RKO (cell line): ENCODE measurements at places on chromosomes 2 and 18.

- no peak for DNase-seq
These were observed at the start of gene PROC for GRCh38 chr2:127418300-127419111. TSS of gene PROC (plus strand) at chr2:127418427. CDS start at chr2:127419943, 1,516 bp downstream.

GRCh38 chr2:142299021-142299420, 168.2 kb upstream of the LRP1B start:
- DNase-seq, result no peak

DNA sequence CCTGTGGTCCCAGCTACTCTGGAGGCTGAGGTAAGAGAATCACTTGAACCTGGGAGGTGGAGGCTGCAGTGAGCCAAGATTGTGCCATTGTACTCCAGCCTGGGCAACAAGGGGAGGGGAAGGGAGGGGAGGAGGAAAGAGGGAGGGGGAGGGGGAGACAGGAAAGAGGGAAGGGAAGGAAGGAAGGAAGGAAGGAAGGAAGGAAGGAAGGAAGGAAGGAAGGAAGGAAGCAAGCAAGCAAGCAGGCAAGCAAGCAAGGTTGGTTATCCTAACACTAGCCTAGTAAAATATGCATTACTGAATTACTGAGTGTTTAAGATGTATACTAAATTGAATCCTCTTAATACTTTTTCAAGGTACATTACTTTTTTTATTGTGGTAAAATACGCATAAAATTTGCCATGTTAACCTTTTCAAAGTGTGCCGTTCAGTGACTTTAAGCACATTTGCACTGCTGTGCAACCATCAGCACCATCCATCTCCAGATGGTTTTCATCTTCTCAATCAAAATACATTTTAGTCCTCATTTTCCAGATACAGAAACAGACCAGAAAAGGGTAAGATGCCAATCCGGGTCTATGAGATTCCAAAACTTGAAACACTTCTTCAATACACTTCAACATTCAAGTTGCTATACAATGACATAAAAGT, 28.9 kb downstream of the NCKAP1 start:
- no peak for DNase-seq

DNA sequence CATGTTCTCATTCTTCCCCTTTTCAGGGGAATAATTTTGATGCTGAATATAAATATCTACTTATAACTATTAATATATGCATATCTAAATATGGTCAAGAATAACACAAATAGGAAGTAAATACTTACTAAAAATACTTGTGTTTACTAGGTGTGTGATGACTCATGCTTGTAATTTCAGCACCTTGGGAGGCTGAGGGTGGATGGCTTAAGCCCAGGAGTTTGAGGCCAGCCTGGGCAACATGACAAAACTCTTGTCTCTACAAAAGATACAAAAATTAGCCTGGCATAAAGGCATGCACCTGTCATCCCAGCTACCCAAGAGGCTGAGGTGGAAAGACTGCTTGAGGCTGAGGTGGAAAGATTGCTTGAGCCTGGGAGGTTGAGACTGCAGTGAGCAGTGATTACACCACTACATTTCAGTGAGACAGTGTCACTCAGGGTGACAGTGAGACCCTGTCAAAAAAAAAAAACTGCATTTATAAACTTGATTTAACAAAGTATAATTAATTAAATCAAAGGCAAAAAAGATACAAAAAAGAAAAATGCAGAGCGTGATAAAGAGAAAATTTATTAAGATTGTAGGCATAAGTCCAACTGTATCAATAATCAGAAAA, 703.1 kb upstream of the VRK2 start:
- DNase-seq, result no peak

GRCh38 chr2:200470230-200470629, 39.6 kb downstream of the KCTD18 start:
- DNase-seq, result no peak

DNA sequence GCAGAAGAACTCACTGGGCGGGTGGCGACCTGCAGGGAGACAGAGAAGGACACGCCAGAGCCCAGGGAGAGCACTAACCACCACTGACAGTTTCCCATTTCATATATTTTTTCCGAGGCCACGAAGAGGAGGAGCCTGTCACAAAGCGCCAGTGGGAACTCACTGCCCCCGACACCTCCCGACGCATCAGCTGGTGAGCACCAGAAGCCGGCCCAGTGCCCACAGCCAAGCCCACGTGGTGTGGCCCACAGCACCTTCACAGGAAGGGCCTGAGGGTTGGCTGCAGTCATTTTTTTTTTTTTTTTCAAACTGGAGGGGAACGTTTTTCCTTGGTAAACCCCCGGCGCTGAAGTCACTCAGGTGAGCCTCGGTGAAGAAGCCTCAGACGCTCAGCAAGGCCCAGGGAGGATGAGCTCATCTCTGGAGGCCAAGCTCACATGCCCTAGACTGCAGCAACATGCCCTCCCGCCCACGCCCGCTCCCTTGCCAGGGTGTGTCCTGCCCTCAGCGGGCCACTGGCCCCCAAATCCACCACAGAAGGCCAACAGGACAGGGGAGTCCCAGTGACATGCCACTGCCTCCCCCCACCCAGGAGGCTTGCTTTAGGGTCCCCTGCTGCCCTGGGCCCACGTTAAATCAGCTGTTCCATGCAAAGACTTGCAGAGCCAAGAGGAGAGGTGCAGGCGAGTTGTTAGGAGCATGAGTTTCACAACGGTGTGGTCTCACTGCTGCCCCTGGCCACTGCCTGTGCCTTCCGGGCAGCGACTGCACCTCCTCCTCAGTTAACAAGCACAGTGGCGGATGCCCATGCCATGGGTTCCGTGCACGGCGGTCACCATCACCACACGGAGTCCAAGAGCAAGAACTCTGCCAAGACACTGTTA, 68.1 kb downstream of the PARD6G start:
- no peak for DNase-seq

DNA sequence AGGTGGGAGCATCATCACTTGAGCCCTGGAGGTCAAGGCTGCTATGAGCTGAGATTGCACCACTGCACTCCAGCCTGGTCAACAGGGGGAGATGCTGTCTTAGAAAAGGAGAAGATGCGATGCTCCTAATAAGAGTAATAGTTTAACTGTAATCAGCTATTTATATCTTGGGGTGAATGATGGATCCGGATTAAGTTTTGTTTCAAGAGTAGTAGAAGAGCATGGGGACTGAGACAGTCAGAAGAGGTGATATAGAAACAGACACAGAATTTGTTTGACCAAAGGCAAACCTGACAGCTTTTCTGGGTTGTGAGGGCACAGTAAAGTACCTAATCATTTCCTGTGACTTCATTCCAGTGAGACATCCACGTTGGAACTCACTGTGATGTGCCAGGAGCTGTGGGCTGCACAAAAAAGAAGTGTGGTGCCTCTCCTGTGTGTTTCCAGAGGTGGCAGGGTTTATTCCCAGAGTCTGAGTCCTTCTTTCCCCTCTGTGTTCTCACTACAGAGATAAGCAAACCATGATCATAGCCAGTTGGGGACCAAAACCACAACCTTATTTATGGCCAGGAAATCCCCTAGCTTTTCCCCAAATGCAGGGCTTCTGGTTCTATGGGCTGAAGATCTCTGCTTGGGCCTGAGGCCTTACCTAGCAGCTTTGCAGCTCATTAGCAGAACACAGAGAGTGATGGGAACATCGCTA, 113.7 kb downstream of the XRCC5 start:
- peak; percentile 95 for DNase-seq

GRCh38 chr2:177272765-177273164, 8.2 kb upstream of the NFE2L2 start:
- no peak for DNase-seq

DNA sequence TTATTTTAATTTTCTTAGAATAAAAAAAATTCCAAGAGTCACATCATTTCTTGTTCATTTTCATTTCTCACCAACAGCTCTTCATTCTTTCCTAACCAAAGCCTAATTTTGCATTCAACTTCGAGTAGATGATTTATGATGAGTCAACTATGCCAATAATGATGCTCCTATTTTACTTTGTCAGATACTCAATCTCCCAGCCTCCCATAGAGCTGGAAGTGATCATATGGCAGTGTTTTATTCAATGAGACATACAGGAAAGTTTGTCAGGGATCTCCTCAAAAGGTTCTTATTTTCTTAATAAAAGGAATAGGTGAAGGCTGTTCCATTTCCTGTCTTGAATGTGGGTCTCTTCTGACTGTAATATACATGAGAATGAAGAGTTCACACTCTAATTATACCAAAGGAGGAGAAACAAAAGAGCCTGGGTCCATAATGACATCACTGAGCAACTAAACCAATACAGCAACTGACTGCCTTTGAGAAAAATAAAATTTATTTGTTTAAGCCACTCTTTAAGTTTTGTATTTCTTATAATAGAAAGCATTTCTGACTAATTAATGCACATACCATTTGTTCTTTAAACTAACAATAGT, 231.2 kb upstream of the CYP26B1 start:
- no peak for DNase-seq

DNA sequence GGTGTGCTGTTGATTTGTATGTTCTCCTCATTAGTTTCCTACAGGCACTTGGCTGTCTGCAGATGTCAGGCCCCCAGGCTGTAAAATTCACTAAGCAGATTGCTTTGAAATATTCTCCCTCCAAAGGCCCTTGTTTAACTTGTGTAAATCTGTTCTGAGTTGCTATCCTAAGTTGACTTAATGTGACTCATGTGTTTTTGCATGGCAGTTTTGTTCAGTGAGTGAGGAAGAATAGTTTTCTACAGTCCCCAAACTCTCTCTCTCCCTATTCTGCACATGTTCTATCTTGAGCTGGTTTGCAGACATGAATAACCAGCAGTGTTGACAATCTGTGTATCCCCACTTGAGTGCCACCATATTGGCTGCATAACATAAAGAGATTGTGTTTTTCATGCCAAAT, 1005.4 kb upstream of the DDX18 start:
- no peak for DNase-seq

DNA sequence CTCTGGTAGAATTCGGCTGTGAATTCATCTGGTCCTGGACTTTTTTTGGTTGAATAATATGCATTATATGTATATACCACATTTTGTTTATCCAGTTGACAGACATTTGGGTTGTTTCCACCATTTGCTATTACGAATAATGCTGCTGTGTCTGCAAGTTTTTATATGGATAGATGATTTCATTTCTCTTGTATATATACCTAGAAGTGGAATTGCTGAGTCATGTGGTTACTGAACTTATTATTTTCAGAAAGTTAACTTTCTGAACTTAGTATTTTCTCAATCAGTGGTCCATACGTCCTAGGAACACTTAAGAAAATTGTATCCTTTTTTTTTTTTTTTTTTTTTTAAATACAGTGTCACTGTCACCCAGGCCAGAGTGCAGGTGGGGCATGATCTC, 63.3 kb downstream of the RIF1 start:
- DNase-seq, result no peak

- no peak for DNase-seq
These were observed 228.3 kb downstream of the ZNF521 start for GRCh38 chr18:25123438-25124232.

DNA sequence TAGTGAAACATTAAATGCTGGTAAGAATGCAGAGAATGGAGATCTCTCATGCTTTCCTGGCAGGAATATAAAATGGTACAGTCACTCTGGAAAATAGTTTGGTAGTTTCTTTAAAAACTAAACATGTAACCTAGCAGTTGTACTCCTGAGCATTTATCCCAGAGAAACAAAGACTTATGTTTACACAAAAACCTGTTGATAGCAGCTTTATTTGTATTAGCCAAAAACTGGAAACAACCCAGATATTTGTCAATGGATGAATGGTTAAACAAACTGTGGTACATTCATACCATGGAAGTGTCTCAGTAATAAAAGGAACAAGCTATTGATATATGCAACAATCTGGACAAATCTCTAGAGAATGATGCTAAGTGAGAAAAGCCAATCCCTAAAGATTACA, 81.7 kb upstream of the CTAGE1 start:
- no peak for DNase-seq

DNA sequence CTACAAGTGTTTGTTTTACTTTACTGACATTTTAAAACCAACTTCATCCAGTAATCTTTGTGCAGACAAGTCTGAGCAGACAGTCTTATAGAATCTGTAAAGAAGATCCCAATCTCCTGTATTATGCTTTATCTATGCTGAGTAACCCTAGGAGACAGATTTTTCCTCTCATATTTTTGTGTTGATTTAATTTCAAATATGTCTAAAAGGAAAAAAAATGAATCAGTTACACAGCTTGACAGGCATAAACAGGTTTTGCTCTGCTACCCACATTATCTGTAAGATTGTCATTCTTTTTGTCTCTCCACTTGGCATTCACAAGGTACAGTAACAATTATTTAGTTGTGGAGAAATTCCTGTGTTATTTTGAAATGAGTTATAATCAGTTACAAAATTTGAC, 415.0 kb downstream of the NYAP2 start:
- no peak for DNase-seq

DNA sequence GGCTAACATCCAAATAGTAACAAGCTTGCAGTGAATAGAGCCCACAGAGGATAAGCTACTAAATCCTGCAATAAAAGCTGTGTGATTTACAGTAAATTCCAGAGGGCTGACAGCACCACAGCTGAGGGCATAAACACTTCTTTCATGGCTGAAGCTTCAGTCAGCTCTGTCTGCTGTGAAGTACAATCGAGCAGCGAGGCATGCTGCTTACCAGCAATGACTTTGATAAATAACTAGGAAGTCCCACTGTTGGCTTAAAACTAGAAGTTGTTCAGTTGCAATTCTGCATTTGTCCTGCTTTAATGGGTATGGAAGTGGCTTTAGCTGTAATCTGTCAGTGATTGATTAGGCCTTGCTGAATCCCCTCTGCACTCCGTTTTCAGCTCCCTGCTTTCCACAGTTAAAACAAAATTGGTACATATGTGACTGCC, 65.2 kb upstream of the FIGN start:
- no peak for DNase-seq

DNA sequence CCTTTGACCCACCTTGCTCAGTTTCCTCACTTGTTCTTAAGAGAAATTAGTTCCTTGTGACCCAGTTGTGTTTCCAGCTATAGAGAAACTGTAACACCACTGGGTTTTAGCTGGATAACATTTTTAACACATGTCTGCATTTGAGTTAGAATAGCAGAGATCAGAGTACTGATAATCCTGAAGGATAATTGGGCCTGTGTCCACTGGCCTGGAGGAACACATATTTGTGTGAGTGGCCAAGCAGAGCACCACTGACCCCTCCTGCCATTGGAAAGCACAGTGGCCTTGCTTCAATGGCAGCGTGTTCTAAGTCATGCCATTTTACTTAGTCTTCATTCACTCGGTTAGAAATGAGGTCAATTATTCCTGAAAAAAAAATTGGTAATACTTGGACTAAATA, 42.6 kb downstream of the PKP4 start:
- no peak for DNase-seq

- no peak for DNase-seq
These were observed 123.4 kb upstream of the CTNNA2 start for GRCh38 chr2:79389481-79389880.

- DNase-seq, result no peak
These were observed 388.3 kb downstream of the TNS1 start for GRCh38 chr2:217614498-217614897.

DNA sequence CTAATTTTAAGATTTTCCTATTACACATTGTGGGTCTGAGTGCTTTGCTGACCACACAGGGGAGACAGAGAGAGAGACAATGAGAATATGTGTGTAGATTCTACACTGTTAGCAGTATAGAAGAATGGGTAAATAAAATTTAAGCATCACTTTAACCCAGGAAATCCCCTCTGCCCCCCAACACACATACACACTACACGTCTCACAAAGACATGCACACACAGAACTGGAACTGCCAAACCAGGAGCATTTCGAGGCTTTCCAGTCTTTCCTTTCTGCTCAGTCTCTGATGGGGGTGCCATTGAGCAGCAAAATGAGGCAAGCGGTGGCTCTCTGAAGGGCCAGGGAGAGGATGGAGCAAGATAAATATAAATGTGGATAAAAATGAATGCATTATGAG, 2.5 kb downstream of the MERTK start:
- DNase-seq, result peak; percentile 53
